ENCODE measurements at places on chromosomes 3 and 15.
A peak's percentile ranks its signal among the peaks of the same experiment; 100 is the strongest.

DNA sequence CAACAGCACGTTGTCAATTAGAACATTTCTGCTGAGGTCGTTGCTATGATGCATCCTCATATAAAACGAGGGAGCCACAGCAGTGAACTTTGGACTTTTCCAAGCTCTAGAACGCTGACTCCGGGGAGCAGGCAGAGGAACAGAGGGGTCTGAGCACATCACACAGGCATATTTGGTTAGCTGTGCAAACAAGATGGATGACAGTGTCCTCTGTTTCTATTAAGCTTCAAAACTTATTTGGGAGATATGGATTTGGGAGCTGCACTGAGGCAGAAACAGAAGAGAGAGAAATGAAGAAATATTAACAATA, 278.0 kb upstream of the TBL1XR1 start:
- no peak for DNase-seq

DNA sequence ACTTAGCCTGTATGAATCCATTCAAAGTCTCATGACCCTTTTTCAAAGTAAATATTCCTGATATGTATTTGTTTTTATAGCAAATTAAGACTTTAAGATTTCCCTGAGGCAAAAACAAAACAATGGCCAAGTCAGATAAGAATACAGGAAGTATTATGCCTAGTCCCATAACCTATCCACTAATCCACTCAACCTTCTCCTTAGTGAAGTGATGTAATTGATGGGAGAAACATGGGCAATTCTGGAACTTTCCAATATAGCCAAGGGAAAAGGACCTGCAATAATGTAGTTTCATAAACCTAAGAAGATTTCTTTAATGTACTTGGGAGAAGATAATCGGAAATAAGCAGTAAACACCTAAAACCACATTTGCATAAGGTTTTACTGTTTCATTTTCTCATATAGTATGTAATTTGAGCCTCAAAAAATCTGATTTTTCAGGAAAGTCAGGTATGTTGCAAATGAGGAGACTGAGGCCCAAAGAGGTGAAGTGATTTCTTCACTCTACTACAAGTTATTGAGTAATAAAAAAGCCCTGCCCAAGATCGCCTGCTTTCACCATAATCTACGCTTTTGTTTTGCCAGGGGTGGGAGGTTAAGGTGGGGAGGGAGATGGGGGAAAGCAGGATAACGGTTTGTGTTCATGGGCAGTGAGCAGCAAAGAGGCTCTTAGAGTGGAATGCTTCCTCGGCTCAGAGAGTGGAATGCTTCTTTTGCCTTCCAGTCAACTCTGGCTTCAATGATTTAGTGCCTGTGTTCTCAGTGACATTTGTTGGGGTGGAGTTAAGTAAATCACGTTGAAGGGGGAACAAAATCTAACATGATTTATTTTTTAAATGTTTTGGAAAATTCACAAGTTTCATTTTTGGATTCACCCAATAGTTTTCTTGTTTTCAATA, 95.0 kb upstream of the FNDC3B start:
- DNase-seq = no peak

DNA sequence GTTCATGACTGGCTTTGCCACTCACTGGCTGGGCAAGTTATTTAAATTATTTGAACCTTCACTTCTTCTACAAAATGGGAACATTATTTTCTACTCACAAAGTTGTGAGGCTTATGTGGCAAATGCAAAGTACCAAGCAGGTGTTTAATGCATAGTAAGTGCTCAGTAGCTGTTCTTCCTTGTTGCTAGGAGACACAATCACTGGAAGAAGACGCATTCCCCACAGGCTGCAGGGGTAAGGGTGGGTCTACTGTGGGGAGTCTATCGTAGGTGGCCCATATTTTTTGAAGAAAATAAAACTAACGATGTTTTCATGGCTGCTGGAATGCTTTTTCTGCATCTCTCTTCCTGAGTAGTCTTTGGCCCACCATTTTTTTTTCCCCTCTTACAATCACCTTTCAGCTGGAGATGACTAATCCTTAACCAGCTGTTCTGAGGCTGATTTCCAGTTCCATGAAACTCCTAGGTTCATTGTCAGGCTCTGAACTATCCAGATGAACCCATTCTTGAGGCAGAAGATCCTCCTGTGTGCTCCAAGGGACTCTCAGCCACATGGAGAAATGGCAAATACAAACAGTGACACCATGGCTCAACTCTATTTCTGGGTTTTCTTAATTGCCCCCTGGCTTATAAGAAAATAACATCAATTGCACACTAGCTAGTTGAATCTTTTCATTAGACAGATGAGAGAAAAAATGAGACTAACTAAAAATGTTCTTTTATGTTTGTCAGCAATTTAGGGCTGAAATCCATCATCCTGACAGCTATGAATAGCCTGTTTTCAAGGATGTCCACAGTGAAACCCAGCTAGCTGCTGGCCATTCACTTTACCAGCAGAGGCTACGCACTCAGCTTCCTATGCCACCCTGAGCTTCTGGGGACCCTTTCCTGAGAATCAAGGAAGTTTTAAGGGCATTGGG, 108.3 kb upstream of the ETV5 start:
- no peak for DNase-seq

DNA sequence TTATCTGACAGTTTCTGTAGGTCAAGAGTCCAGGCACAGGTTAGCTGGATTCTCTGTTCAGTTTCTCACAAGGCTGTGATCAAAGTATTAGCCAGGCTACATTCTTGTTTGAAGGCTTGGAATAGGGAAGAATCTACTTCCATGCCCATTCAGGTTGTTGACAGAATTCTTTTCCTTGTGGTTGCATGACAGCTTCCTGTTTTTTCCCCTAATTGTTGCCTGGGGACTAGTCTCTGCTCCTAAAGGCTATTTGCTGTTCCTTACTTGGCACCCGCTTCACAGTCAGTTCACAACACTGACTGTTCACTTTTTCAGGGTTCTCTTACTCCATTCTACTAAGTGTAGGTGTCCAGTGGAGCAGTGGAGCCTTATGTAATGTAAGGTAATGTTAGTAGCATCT, 115.4 kb upstream of the GBE1 start:
- no peak for DNase-seq

GRCh38 chr3:193744822-193745684, 152.0 kb downstream of the OPA1 start:
- no peak for DNase-seq

- no peak for DNase-seq
These were observed 350.4 kb upstream of the SEMA6D start for GRCh38 chr15:47366884-47367283.

DNA sequence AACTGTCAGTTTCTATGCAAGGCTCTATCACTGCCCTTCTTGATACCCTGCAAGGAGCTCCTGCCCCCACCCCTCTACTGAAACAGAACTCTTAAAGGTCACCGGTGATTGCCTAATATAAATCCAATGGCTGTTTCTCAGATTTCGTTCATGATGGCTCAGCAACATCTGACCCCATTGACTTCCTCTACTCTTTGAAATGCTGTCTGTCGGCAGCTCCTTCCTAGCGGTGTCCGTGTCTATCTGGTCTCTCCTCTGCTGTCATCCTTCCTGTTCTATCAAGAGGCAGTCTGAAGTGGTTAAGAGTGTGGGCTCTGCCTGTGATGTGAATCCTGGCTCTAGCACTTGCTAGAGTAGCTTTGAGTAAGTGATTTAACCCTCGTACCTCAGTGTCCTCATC, 5.5 kb downstream of the TMEM266 start:
- DNase-seq = peak; percentile 27

GRCh38 chr3:184508938-184509337, 52.6 kb upstream of the EPHB3 start:
- no peak for DNase-seq

All from central memory CD4-positive, alpha-beta T cell (primary cell).